ENCODE measurements at places on chromosomes 5 and 9. TPM values are rescaled to one million over a fixed set of nuclear protein-coding genes. Genes with fewer than 3 reads are reported as not detected.

DNA sequence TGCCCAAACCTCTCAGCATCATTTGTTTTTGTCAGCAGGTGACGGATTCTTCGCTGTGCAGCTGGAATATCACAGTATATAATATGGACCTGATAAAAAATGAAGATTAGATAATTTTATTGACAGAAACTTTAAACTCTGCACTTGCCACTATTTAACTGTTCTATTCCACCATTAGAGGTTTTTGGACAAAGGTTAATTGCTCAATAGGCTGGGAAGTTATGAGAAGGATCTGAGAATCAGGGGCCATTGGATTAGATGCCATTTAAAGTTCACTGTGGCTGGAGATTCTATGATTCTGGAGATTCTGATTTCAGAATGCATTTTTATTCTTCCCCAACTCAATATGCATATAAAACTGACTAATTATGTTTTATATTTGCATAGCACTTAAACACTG is 59.8 kb upstream of the ANXA1 start:
- DNase-seq: no peak

- DNase-seq: peak; percentile 44
These were observed 653 bp upstream of the HNRNPH1 start for GRCh38 chr5:179623906-179624741.

DNA sequence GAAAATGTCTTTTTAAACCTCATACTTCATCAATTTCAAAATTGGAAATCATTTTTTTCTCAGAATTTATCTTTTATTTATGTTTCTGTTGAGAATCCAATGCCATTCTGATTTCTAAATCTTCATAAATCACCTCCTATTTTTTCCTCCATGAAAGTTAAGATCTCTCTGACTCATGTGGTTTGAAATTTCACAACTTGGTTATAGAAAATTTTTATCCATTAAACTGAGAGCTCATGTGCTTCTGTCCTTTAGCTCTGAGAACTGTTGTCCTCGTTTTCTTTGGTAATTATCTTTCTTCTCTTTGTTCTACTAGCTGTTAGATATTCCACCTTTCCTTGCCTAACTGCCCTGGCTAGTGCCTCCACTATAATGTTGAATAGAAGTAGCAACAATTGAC is 1.5 kb upstream of the RNF180 start:
- DNase-seq: no peak

DNA sequence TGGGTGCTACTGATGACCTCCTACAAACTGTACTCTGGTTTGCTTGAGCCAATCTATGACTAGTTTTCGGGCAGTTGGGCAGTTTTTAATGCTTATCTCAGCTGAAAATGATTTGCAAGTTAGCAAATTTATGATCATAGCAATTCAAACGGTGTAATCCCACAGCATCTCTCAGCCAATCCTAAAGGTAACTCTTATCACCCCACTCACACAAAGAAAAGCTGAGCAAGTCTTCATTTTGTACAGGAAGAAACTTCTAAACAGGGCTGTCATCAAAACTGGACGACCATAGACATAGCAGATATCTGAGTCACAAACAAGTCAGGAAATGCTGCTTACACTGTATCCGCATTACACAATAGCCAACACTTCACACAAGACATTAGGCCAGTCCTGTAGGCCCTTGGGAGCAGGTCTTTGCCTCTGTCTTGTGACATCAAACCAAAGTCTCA is 2.6 kb upstream of the ENC1 start:
- no peak for DNase-seq

GRCh38 chr5:39228596-39228995 is 9.2 kb upstream of the FYB1 start:
- no peak for DNase-seq

NR2F1-AS1 gene
- not detected for polyA plus RNA-seq

- no peak for DNase-seq
These were observed 26.4 kb downstream of the NOTCH1 start for GRCh38 chr9:136519263-136520052.
